ENCODE measurements at places on chromosomes 13 and 19.

DNA sequence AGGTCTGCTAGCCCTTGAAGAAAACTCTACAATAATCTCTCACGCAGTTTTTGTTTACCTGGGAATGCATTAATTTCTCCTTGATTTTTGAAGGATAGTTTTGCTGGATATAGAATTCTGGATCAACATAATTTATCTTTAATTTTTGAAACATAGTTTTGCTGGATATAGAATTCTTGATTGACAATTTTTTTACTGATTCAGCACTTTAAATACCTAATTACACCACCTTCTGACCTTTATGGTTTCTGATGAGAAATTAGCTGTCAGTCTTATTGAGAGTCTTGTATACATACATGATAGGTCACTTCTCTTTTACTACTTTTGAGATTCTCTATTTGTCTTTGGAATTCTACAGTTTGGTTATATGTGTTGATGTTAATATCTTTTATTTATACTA is 741.6 kb downstream of the FGF9 start:
- DNase-seq = no peak

DNA sequence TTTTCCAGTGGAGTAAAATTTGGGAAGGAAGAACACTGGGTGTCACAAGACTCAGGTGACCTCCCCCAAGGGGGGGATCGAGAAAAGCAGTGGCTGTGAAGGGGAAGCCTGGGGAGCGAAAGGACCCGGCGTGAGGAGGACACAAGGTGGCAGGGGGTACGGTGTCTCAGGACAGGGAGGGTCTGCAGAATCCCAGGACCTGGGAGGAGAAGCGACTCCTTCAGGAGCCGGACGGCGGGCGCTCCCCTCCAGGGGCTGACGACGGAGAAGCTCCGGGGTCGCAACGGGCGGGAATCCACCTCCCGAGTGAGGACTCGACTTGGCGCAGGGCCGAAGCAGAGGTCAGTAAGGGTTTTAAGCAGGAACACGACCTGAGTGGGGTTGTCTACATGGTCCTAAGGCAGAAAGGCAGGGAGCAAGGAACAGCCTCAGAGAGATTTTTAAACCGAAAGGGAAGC is 529 bp downstream of the ZNF836 start:
- no peak for DNase-seq

DNA sequence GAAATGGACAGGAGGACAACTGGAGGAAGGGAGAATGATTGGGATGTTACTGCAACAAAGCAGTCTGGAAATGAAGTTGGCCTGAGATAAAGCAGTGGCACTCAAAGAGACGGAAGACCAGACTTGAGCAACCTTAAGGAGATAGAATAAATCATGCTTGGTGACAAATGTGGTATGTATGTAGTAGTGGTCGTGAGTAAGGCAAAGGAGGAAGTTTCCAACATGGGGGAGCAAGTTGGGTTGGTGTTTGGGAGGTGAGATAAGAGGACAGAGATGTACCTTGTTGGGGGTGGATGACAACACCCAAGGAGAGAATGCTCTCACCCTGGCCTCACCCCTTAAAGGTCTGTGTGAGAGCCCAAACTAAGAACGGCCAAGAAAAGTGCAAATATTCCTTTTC is 420.5 kb downstream of the DIAPH3 start:
- DNase-seq = no peak

- DNase-seq = no peak
Measured at GRCh38 chr19:48724796-48725753, 5.5 kb upstream of the MAMSTR start.

- DNase-seq = no peak
Measured at GRCh38 chr13:95571941-95572340, 19.4 kb downstream of the CLDN10 start.

DNA sequence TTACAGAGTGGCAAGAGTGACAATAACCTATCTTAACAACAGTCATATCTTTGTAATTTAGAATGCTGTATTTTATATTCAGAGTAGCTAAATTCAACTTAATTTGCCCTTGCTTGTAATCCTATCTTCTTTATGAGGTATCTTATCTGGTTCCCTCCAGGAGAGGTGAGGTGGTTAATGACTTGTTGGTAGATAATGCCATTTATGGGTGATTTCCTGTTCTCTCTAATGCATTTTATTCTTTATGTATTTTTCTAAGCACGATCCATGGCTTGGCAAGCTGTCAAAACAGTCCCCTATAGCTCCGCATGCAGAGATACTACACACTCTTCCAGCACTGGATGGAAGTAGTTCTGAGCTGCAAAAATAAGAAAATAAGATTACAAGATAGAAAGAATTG is 267.9 kb downstream of the LMO7 start:
- DNase-seq = no peak

Measured in prostate gland (tissue), 2 donors.